T-helper 17 cell (primary cell): ENCODE measurements at places on chromosomes 2 and 18.

DNA sequence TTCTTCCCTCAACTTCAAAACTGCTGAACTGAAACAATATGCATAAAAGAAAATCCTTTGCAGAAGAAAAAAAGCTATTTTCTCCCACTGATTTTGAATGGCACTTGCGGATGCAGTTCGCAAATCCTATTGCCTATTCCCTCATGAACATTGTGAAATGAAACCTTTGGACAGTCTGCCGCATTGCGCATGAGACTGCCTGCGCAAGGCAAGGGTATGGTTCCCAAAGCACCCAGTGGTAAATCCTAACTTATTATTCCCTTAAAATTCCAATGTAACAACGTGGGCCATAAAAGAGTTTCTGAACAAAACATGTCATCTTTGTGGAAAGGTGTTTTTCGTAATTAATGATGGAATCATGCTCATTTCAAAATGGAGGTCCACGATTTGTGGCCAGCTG, 8.4 kb downstream of the HOXD8 start:
- no peak for DNase-seq

- DNase-seq: no peak
These were observed 77.7 kb downstream of the GDF7 start for GRCh38 chr2:20744366-20745335.

- no peak for DNase-seq
These were observed 22.3 kb upstream of the CAVIN2 start for GRCh38 chr2:191869178-191869577.

- DNase-seq: no peak
These were observed 67.9 kb upstream of the PNPT1 start for GRCh38 chr2:55761526-55761925.

GRCh38 chr2:231955758-231956472, 5.6 kb upstream of the DIS3L2 start:
- DNase-seq: no peak

DNA sequence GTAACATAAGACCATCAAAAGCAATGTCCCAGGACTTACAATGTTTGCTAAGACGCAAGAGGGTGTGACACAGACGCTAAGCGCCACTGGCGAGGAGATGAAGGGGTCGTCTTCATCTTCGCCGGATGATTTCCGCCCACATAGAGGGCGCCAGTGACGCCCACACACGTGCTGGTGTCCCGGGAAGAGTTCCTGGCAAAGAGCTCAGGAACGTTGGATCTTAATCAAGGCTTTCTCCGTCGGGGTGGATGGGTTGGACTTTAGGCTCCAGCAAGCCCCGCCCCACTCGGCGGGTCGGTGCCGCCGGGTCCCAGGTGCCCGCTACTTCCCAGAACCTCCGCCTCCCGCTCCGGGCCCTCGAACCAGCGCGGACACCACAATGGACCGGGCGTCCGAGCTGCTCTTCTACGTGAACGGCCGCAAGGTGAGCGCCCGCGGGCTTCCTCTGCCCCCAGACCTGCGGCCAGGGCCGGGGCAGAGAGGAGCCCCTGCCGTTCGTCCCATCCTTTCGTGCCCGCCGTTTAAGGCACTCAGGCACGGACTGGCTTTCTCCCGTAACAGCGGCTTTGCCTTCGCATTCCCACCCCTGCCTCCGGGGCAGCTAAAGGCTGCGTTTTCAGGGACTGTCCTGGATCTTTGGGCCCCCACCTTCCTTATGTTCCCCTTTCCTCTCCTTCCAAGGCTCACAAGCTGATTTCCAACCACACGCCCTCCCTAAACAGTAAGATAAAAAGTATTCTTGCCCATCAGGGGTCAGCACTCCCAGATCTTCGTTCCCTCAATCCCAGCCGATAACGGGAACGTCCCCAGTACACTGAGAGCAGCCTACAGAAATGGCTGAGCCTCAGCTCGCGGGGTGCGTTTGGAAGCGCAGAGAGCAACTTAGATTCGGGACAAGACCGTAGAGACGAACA, at the start of gene AOX1:
TSS of gene AOX1 (plus strand) at position 285 of the 914 bp plus-strand sequence. CDS start at position 380, 95 bp downstream.
- DNase-seq: no peak
